ENCODE measurements at places on chromosomes 1 and 21.

- DNase-seq = no peak
These were observed 6.6 kb downstream of the ANGPTL1 start for GRCh38 chr1:178864326-178864725.

GRCh38 chr1:91604632-91605031 lies 104.0 kb downstream of the CDC7 start:
- DNase-seq = no peak

DNA sequence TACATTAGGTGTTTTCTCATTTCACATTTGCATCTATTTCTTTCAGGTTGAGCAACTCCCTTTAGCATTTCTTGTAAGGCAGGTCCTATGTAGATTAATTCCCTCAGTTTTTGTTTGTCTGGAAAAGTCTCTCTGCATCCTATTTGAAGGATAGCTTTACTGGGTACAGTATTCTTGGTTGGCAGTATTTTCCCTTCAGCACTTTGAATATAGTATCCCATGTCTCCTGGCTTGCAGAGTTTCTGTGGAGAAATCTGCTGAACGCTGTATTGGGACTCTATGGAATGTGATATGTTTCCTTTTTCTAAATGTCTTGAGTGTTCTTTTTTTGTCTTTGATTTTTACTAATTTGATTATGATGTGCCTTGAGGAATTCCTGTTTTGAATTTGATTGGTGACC lies 28.9 kb upstream of the FAM163A start:
- no peak for DNase-seq

DNA sequence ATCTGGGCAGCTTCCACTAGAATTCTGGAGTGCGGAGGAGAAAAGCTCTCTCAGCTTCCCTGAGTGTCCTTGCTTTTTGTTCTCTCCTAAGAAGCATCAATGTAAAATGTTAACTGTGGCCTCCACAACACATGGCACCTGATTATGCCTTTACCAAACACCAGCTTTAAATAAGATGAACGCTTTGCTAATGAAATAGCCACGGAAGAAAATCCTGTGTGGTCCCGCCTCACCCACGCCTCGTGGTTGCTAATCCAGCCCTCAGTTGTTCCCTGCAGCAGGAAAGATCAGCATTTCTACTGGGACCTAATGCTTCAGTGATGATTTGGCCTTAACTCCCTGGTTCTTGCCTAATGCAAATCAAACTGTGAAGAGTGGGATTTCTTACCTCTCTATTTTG lies 1.8 kb upstream of the ERG start:
- no peak for DNase-seq

DNA sequence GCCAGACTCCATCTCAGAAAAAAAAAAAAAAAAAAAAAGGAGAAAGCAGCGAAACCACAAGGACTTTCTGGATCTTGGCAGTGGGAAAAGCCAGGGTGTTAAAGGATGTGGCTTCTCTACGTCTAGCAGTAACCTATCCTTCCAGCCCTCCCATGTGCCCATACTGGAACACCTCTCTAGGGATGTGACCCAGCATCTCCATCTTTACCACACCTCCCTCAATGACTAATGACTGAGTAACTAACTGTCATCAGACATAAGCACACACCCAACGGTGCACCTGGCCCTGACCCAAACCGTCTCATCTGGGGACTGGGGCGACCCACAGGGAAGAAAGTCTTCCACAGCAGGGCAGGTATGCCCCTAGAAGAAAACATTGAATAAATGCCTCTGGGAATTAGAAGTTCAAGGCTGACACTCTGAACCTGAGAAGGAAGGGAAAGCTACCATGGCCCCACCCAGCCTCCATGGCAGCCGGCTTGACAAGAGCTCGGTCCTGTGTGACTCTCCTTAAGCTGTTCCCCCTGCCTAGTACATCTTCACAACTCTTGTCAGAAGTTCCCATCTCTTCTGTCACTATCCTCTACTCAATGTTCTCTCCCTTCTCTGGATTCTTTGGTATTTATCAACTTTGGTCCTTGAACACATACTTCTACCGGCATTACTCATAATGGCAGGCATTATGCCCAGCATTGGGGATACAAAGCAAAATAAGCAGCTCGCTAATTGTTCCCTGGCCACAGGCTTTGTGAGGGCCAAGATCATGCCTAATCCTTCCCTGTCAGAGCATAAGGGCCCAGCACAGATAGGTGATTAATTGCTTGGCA lies 14.8 kb upstream of the PAQR6 start:
- peak; percentile 92 for DNase-seq

DNA sequence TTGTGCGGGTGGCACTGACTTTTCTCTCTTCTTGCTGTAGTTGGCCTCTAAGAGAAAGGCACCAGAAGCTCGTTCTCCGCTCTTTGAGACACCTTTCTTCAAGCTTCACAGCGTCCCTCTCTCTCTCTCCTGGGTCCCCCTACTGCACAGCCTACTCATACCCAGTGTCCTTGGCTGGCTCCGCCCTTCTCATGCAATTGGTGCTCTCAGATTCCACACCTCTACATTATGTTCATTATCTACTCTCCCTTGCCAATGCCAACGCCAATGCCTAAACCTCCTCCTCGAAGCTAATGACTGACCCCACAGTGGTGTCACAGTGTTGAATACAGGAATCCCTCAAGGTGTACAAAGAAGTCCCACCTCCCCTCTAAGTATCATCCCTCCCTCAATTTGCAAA lies 4.8 kb upstream of the DNAJC28 start:
- peak; percentile 3 for DNase-seq

- DNase-seq = no peak
These were observed 26.2 kb downstream of the VASH2 start for GRCh38 chr1:212976586-212976985.

DNA sequence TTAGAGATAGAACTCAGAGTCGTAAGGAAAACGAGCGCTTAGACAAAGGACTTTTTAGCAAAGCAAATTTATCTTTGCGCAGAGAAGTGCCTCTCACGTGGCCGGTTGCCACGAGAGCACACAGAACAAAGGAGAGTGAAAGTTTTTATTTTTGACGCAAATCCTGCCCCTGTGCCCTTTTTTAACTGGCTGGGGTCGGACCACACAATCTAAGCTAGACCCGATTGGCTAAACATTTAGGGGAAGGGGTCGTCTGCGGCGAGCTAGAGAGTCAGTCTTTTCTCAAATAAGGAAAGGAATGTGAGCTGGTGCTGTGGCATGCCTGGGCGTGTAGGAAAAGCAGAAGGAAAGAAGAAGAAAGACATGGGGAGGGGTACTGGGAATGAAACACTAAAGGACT lies 2.4 kb downstream of the KRTAP10-2 start:
- peak; percentile 5 for DNase-seq

DNA sequence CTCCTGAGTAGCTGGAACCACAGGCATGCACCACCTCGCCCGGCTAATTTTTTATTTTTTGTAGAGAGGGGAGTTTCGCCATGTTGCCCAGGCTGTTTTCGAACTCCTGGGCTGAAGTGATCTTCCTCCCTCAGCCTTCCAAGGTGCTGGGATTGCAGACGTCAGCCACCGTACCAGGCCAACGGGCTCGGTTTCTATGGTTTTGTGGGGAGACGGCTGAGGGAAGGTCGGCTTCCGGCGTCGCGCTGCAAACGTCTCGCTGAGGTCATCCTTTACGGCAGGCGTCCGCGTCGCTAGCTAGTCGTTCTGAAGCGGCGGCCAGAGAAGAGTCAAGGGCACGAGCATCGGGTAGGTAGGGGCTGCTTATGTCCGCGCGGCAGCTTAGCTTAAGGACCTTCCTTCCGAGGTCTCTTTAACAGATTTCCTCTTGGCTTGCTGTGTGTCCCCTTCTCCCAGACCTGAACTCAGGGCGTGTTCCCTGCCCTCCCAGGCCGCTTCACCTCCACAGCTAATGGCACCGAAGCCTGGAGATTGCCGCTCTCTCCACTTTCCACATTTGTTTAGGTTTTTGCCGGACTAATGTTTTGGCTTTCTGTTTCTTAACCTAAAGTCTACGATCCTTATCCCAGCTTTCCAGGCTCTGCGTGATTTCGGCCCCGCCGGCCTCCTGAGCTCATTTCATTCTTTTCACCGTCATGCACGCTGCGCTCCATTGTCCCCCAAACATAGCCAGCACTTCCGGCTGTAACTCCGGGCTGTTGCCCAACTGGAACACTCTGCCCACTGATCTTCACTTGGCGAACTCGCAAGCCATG lies at the start of gene NDUFS5:
NDUFS5 (plus strand) TSS at position 300 of the 815 bp plus-strand sequence. CDS start 2,375 bp downstream, outside the sequence.
- DNase-seq = peak; percentile 91

GRCh38 chr1:51946300-51946699 lies 44.2 kb downstream of the RAB3B start:
- peak; percentile 34 for DNase-seq
